Immature natural killer cell (primary cell): ENCODE measurements at places on chromosomes 1 and 21. TPM values are rescaled to one million over a fixed set of nuclear protein-coding genes. Genes with fewer than 3 reads are reported as not detected.
A peak's percentile ranks its signal among the peaks of the same experiment; 100 is the strongest.

DNA sequence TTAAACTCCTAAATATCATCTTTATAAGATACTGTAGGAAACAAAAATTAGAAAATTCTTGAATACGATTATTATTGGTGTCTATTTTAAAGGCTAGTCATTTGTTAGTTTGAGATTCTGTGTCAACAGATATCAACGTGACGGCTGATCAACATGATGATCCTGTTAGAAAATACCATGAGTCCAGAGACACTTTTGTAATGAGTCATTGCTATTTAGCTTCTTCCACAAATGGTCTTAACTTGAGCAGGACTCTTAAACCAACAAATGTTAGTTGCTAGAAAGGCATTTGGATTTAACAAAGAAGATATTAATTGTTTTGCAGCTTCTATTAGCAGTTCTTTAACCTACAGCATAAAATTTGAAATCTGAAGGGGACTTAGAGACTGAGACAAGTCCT lies 131.2 kb downstream of the TGFB2 start:
- H3K4me3 ChIP-seq, result no peak overlapping the region
- no peak for DNase-seq
- H3K27me3 ChIP-seq, result no peaks in the 10 kb centered on the region

DNA sequence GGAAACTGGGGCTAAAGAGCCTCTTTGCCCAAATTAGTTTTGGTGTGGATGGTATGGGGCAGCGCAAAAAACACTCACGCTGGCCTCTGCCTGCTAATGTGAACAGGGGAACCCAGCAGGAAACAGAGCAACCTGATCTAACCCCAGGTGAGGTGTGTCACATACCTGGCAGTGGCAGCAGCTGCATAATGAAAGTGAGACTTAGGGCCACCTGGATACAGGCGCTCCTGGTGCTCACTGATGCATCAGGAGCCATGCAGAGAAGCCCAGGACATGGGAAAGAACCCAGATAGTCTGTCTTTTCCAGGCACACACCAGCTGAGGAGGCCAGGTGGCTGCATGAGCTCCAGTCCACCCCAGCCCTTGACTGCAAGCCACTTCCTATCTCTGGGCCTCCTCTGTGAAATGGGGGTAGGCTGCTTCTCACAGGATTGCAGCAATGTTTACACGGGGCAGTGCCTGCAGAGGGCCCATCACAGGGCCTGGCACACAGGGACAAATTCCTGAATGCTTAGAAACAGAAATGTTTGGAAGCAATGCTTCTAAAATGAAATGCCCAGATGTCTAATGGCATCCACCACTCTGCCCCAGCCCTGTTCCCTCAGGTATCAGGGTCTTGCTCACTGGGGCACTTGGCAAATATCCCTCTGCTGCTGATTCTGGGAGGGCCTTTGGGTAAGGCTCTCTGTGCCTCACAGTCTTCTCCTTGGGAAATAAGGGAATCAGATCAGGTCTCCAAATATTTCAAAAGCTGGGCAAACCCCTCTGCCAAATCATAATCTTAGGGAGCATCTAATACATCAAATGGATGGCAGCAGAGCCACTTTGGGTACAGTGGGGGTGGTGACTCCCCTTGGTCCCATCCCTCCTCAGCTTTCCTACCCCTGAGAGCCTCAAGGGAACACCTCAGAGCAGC lies 19.9 kb downstream of the DHCR24 start:
- H3K27me3 ChIP-seq, result no peaks in the 10 kb centered on the region
- DNase-seq, result no peak
- no peak overlapping the region for H3K27ac ChIP-seq
- peaks cover 6% of the 10 kb centered on the region for H3K4me1 ChIP-seq
- H3K4me3 ChIP-seq, result no peak overlapping the region

GRCh38 chr1:65026235-65026634 lies 59.9 kb upstream of the JAK1 start:
- H3K4me3 ChIP-seq, result no peak overlapping the region
- no peaks in the 10 kb centered on the region for H3K4me1 ChIP-seq
- no peaks in the 10 kb centered on the region for H3K36me3 ChIP-seq
- no peak overlapping the region for H3K27ac ChIP-seq
- H3K27me3 ChIP-seq, result no peaks in the 10 kb centered on the region
- DNase-seq, result no peak

- peak overlapping the region; percentile 95 for H3K4me3 ChIP-seq
- no peak for DNase-seq
- H3K27me3 ChIP-seq, result peaks cover 3% of the 10 kb centered on the region
Measured at GRCh38 chr1:35558374-35559316, 1.0 kb downstream of the NCDN start.

DNA sequence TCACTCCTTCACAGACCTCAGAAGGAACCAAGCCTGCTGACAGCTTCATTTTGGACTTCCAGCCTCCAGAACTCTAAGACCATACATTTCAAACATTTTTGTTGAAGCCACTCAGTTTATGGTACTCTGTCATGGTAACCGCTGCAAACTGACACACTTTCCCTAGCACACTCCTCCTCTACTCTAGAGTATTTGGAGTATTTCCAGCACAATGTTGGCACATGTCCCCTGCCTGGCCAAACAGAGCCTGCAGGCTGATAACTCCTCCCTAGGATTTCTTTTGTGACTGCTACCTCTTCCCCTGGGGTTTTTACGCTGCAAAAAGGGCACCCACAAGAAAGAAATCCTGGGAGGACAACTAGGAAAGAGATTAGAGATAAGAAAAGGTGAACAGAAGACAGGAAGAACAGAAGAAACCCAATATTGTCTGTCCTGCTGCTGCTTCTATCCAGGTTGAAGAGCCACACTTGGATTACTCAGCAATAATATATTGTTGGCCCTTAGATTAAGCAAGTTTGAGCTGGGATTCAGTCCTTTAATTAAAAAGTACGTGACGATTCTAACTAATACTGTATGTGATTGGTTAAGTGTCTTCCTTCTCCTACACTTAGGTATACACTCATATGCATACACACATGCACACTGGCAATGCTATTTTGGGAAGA lies 844.1 kb downstream of the LTN1 start:
- no peaks in the 10 kb centered on the region for H3K36me3 ChIP-seq
- DNase-seq, result no peak
- no peak overlapping the region for H3K4me3 ChIP-seq

DNA sequence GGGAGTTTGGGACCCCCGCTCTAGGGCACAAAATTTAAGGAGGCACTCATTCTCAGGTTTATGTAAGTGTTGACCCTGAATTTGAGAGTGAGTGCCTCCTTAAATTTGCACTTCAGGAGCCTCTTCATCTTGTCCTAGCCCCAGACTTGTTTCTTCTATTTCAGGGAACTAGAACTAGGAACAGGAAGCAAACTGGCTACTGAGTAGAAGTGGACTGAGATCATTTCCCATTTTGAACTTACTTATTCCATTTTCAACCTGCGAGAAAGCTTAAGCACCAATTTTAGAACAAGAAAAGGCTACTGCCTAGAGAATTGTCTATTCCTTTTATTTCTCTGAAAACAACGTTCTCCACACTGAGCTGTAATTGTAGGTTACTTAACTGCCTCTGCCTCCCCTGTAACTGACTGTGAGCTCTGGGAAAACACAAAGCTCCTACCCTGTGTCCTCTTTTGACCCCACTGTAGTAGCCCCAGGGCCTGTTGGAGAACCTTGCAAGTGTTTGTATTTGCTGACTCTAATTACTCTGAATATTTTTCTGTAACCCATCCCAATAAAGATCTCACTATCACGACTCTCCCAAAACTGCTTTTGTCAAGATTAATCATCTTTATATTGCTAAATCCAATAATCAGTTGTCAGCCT lies 2.5 kb downstream of the PPT1 start:
- peaks cover 16% of the 10 kb centered on the region for H3K4me1 ChIP-seq
- DNase-seq, result no peak
- peaks cover 7% of the 10 kb centered on the region for H3K27me3 ChIP-seq
- peak overlapping the region; percentile 91 for H3K27ac ChIP-seq

DNA sequence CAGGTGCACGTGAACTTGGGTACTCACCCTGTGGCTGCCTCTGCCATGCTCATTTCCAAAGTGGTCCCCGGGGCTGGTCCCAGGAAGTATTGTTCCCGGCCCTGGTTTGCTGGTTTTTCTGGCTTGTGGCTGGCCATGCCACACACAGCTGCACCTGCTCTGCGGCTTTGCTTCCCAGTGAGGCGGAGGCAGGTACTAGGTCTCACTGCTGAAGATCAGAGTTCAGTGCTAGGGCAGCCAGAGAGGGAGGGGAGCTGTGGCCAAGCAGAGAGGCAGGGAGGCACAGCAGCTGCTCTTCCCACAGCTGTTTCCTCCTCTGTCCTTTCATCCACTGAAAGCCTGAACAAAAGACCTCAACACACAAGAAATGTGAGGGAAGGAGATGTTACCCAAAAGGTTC lies 30.5 kb downstream of the ENO1 start:
- H3K27ac ChIP-seq, result no peak overlapping the region
- no peak for DNase-seq
- no peaks in the 10 kb centered on the region for H3K4me1 ChIP-seq
- H3K4me3 ChIP-seq, result no peak overlapping the region
- H3K27me3 ChIP-seq, result peaks cover 4% of the 10 kb centered on the region
- H3K36me3 ChIP-seq, result no peaks in the 10 kb centered on the region

DNA sequence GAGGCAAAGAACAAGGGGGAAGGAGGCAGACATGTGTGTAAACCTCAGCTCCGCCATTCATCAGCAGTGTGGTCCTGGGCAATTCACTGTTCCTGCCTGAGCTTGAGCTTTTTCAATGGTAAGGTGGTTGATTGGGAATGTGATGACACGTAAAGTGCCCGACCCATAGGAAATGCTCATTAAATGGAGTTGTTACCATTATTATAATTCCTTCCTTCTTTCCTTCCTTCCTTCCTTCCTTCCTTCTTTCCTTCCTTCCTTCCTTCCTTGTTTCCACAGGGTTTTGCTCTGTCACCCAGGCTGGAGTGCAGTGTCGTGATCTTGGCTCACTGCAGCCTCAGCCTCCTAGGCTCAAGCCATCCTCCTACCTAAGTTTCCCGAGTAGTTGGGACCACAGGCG lies 4.3 kb downstream of the GPR37L1 start:
- DNase-seq, result no peak
- H3K4me3 ChIP-seq, result no peak overlapping the region
- H3K36me3 ChIP-seq, result no peaks in the 10 kb centered on the region

DNA sequence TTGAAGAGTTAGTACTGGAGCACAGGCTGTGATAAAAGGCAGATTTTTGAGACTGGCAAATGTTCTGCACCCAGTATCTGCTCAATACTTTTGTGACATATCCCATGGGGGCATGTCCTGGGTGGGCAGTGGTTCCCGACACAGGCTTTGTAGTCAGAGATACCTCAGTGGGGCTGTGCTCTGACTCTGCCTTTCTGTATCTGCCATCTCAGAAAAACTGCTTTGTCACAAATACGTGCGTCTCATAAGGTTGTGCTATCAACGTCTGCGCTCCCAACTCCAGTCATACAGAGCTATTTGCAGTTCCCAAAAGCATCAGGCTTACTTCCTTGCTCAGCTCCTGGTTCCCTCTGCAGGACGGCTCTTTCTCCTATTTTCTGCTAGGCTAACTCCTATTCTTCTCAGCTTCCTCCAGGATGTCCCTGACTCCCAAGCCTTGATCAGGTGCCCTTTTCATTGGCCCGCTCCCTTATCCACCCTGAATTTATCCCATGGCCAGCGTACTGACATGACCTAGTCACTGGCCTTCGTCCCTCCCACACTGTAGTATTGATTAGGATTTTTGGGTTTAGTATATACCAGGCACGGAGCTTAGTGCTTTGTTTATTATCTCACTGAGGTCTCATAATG lies 12.1 kb upstream of the RAB29 start:
- H3K4me3 ChIP-seq, result no peak overlapping the region
- H3K27me3 ChIP-seq, result no peaks in the 10 kb centered on the region
- H3K4me1 ChIP-seq, result peaks cover 6% of the 10 kb centered on the region
- DNase-seq, result no peak
- H3K36me3 ChIP-seq, result peaks cover 21% of the 10 kb centered on the region

GRCh38 chr1:79638382-79638781 lies 631.9 kb upstream of the ADGRL4 start:
- H3K27ac ChIP-seq, result no peak overlapping the region
- H3K27me3 ChIP-seq, result peaks cover 3% of the 10 kb centered on the region
- H3K36me3 ChIP-seq, result no peaks in the 10 kb centered on the region
- H3K4me3 ChIP-seq, result no peak overlapping the region

GRCh38 chr1:44705938-44706337 lies 25.0 kb downstream of the RNU5D-1 start:
- no peak for DNase-seq
- no peaks in the 10 kb centered on the region for H3K36me3 ChIP-seq
- H3K27ac ChIP-seq, result no peak overlapping the region
- no peak overlapping the region for H3K4me3 ChIP-seq

Gene GSTM1
- polyA plus RNA-seq, result not detected

Gene TMCO2
- polyA plus RNA-seq, result not detected

Gene RIMS3
- 0.31 TPM for polyA plus RNA-seq

Gene OLIG2
- polyA plus RNA-seq, result not detected

Gene LDLRAD1
- not detected for polyA plus RNA-seq

Gene WRAP73
- polyA plus RNA-seq, result 21.1 TPM

Gene SPRR1B
- polyA plus RNA-seq, result not detected

Gene OPTC
- polyA plus RNA-seq, result not detected

Gene EFNA1
- polyA plus RNA-seq, result 1.1 TPM

Gene ATP1A4
- polyA plus RNA-seq, result not detected
